Eye (tissue), 1 donor: ENCODE measurements at places on chromosomes 6 and 20.

DNA sequence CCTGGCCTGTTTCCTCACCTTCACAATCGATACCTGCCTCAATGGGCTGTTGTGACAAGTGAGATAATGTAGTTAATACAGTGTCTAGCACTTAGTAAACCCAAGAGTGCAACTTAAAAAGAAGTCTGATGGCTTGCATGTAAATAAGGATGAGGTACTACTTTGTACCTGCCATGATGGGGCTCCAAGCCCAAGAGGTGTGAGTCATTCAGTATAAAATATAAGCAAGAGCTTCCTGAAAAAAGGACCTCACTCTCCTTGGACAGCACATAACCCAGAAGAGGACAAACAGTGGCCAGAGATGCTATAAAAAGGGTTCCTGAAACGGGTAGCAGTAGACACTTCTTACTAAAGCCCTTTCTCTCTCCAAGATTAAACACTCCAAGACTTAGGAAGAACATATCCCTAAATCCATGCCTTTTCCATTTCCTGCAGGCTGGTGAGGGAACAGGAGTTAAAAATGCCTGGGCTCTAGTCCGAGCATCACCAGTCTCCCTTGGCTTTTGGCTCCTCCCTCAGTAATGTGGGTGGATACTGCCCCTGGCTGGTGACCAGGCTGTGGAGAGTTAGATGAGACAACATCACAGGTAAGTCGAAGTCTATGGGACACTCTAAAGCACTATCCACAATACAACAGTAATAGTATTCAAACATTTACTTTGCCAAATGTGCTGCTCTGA, 4.3 kb downstream of the UBE2V1 start:
- no peak for DNase-seq

DNA sequence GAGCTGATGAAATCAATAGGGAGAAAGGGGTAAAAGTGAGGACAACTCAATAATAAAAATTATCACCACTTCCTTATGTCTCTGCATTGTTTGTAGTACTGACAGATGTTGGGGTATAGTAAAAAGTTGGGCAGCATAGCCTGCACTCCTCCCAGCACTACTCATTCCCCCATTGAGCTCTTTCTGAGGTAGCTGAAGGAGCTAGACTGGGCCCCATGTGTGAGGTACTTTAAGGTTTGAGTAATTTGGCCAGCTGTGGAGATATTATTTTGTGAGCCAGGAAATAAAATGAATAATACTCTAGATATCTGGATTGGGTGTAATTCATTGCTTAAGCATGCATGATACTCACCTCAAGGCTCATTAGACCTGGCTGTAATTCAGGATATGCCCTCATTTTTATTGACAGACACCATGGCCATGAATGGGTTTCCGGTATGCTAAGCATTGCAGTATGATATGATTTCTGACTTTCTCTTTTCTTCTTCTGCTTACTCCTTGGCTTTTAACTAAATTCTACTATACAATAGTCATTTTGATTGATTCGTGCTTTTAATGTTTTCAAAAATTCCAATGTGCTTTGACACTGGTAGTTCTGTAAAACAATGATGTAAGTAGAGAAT, 283.9 kb upstream of the RIMS1 start:
- peak; percentile 14 for DNase-seq

DNA sequence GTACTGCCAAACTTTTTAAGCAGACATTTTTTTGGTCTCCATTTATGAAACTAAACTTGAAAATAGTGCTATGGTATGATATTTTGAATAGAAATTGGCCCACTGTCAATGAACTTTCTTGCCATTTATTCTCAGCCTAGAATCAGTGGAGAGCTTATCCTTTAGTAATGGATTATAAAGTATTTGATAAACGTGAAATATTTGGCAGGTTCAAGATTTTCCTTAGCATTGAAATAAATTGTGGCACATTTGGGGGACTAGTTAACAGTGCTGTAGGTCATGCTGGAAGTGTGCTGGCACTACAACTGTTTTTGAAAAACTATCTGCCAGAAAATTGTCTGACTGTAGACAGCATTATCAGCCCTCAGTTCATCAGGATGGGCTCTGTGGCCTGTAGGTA, 2.1 kb downstream of the PRSS35 start:
- DNase-seq = no peak

- DNase-seq = no peak
These were observed 187.8 kb upstream of the LRFN2 start for GRCh38 chr6:40774932-40775331.

DNA sequence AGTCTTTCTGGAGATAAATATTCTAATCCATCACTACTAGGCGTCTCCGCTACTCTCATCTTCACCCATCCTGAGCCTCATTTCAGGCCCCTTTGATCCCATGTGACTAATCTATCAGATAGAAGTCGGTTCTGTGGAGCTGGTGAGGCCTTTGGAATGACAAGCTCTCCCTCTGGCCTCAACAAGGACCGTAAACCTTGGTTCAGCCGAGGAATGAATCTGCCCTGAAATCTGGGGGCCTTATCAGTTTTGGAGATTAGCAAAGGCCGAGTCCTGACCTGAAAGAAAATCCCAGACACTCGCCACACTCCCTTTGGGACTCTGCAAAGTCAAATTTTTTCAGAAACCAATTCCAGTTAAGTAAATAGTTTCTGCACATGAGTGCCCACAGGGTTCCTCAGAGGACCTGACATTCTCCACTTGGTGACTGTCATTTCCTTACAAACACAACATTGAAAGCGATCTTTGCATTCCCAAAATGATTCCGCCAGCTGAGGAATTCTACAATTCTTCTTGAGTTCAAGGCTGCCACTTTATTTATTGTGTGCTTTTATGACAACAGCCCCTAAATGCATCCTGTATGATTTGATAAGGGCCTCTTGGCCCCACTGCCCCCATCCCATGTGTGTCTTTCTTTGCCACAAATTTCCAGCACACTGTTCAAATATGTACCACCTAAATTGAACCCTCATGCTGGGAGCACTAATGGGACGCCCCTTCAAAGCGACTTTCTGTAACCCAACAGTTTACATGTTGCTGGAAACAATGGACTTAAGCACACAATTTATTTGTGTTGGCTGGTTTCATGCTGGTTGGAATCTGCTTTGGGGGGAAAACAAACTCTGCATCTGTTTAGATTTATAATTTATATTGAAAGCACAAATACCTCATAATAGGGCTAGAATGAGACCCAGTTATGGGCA, 10.0 kb upstream of the RIPOR3 start:
- no peak for DNase-seq

- DNase-seq = no peak
These were observed 33.5 kb upstream of the CEP162 start for GRCh38 chr6:84260926-84261325.

GRCh38 chr6:168153553-168153952, 74.5 kb upstream of the FRMD1 start:
- no peak for DNase-seq

- DNase-seq = no peak
These were observed 557.8 kb upstream of the SLC35B3 start for GRCh38 chr6:8993111-8993510.

DNA sequence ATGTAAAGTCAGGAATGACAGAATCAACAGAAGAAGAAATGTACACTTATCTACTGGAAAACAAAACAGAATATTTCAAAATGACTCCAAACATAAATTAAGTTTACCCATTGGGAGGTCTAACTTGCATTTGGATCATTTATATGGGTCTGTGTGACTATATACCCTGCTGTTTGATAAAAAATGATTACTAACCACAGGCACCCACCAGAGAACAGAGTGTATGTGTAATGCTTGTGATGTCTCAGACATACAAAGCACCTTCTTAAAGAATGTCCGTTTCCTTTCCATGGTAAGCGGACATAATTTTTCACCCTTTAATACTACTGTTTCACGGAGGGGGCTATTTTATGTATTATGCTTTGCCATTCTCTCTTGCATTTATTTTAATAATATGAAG, 19.2 kb downstream of the SIM1 start:
- peak; percentile 28 for DNase-seq

DNA sequence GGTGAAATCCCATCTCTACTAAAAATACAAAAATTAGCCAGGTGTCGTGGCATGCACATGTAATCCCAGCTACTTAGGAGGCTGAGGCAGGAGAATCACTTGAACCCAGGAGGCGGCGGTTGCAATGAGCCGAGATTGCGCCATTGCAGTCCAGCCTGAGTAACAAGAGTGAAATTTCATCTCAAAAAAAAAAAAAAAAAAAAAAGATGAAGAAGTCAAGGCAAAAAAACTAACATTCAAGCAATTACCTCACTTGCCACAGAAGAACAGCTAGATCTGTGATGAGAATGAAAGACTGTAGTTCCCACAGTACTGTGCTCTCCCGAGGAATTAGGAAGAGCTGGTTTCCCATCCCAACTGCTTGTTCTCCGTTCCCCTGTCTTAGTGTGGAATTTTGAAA, 144.7 kb upstream of the ECI2 start:
- no peak for DNase-seq

DNA sequence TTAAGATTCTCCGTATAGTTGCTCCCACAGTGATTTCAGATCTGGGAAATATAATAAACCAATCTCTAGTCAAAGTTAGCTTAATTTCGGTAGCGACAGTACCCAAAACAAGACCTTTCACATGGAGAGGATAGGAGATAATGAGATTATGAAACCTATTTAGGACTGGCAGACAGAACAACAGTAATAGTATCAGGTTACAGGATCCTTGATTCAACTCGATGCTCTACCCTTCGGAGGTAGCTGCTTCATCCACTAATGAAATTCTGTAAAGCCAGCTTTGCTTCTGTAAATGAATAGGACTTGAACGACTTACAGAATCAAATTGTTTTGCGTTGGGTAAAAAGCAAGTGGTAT, 534 bp upstream of the AKIRIN2 start:
- no peak for DNase-seq

- DNase-seq = no peak
These were observed 12.4 kb upstream of the DACT2 start for GRCh38 chr6:168332020-168332419.

- DNase-seq = no peak
These were observed 30.9 kb downstream of the LRRC1 start for GRCh38 chr6:53825532-53826321.

GRCh38 chr6:42276034-42276890, 58.6 kb upstream of the MRPS10 start:
- DNase-seq = no peak
